Naive thymus-derived CD8-positive, alpha-beta T cell (primary cell): ENCODE measurements at places on chromosomes 12 and 14. TPM values are rescaled to one million over a fixed set of nuclear protein-coding genes. Genes with fewer than 3 reads are reported as not detected.

GRCh38 chr12:53869500-53869899, 69.1 kb upstream of the HOXC13 start:
- DNase-seq: no peak

DNA sequence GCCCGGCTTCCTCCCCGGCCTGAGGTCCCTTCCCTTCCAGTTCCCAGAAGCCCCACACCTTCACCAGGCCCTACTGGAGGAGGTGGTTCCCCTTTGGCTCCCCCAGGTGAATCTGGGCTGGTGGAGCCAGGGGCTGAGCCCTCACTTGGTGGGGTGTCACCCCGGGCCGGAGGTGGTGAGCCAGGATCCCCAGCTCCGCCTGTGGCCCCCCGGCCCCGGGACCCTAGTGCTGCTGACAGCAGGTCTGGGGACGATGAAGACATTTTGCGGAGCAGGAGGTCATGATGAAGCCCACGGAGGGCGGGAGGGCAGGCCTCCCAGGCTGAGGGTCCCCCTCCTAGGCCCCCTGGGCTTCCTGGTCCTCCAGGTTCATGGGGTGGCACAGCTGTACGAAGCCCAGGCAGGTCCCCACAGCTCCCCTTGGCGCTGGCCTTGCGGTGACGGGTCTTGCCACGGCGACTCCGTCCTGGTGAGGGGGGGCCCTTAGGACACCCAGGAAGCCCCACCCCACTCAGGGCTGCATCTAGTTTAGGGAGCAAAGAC, 16.6 kb downstream of the MAP3K12 start:
- DNase-seq: no peak

DNA sequence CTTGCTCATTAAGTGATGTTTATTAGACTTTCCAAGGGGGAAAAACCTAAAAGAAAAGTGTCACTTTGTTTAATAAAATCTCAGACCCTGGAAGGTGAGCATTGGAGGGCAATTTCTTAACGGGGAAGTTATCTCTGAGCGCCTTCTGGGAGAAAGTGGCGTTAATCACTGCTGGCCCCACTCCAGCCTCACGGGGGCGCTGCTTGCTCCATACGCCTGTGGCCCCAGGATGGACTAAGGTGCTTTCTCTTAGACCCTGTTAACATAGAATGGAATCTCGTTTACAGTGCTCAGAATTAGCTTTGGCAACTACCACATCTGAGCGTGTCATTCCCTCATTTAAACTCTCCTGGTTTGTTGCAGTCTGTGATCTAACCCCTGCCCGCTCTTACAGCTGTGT, 16.4 kb upstream of the PRIMA1 start:
- DNase-seq: no peak

DNA sequence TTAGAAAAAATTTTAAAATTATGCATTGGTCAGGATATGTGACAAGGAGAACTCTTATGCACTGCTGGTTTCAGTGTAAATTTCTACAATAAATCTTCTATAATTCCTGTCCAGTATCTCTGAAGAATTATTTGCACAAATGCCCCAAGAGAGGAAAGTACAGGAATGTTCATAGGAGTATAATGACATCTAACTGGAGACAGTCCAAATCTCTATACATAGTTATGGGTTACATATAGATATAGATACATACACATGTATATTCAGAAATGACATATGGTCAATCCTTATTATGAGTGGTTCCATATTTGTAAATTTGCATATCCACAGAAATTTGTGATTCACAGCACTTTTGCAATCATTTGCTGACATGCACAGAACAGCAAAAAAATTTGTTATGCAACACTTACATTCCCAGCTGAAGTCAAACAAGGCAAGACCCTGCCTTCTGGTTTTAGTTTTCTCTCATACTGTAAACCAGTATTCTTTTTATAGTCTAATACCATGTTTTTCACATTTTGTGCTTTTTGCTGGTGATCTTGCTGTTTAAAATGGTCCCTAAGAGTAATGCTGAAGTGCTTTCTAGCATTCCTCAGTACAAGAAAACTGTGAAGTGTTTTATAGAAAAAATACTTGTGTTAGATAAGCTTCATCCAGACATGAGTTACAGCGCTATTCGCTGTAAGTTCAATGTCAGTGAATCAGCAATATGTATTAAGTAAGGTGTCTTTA, 103.8 kb downstream of the SLC16A7 start:
- DNase-seq: no peak

GRCh38 chr12:5505116-5505515, 73.2 kb downstream of the NTF3 start:
- no peak for DNase-seq

DNA sequence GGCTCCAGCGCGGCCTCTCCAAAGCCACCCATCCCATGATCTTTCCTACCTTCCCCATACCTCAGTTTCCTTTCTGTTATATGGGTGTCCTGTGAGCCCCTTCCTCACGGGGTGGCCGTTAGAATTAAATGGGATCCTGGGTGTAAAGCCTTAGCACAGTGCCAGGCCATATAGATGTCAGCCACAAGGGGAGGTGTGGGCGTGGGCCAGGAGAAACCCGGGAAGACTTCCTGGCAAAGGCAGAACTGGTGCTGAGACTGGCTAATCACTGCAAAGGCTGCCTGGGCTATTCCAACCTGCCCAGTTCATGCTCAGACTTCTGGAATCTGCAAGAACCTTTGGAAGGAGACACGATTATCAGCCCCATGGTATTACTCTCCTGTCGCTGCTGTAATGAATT, 11.0 kb upstream of the NCOR2 start:
- no peak for DNase-seq

- no peak for DNase-seq
Measured at GRCh38 chr14:65033181-65033580, 46.5 kb downstream of the FNTB start.

- no peak for DNase-seq
Measured at GRCh38 chr14:44589180-44589579, 82.1 kb upstream of the FSCB start.

- no peak for DNase-seq
Measured at GRCh38 chr12:27965411-27965810, 7.1 kb downstream of the PTHLH start.

DNA sequence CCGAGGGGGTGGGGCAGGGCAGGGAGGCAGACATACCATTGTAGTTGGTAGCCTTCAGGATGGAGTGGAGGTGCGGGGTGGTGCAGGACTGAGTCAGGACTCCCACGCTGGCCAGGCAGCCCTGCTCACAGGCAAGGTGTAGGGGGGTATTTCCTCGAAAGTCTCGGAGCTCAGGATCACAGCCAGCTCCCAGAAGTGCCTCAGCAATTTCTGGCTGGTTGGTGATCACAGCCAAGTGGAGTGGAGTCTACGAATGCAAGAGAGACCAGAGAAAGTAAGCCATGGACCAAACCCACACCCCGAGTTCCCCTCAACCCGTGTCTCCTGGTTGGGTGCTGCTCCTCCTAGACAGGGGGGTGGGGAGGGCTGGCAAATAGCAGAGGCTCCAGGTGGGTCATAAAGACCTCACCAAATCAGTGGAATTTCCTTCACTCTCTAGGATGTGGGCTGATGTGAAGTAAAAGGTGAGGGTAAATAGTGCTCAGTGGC, 1.4 kb downstream of the NFKBIA start:
- DNase-seq: peak; percentile 45

DNA sequence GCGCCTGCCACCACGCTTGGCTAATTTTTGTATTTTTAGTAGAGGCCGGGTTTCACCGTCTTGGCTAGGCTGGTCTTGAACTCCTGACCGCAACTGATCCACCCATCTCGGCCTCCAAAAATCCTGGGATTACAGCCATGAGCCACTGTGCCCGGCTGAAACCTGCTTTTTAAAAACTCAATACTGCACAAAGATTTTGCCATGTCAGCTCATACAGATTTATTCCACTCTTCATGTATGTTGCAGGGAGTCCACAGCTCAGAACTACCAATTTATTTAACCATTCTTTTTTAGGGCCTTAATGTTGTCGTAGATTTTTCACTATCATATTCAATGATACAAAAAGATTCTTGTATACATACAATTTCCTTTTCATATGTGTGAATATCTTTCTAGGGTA, 20.0 kb downstream of the ZCCHC8 start:
- DNase-seq: no peak

DNA sequence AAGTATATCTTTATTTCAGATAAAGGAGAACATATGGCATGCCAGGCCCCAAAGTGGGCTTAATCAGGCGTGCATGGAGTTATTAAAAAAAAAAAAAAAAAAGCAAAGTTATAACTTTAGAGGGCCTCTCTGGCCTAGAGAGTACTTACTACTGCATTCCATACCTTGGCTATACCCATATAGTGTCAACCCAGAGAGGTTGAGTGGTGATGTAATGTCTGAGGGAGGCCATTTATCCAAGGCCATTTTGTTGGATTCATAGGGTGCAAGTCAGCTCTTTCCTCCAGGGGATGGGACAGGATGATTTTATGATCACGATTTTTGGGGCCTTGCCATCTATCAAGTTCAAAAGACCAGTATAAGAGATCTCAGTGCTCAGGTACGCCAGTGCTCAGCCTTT, 66.4 kb downstream of the DCAF5 start:
- no peak for DNase-seq

DNA sequence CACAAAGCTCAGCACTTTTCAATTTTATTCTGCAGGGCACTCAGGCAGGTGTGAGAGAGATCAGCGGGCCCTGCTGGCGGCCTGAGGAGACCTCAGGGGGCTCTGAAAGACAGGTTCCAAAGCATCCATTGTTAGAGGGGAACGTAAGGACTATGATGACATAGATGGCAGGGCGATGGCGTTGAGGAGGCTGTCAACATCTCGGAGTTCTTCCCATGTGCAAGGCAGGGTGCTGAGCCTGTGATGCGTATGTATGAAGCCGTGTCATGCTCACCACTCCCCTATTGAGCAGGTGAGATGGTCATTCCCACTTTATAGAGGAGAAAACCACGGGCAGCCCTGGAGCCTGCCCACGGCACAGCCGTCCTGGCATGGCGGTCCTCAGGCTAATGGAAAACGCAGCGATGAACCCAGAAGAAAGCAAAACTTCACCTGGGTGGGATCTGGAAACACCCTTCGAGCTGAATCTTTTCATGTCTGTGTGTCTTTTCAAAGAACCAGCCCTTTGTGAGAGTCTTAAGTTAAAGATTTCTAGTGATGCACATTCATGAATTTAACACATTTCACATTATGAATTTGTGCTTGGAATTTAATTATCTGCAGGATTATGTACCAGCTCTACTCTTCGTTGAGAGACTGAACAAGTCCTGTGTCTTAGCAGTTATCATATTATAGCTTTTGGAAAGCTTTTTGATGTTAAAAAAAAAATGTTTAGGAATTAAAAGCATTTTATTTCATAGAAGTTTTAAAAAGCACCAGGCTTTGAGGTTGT, 64.7 kb downstream of the RIMBP2 start:
- DNase-seq: no peak

- no peak for DNase-seq
Measured at GRCh38 chr12:56873382-56873781, 60.8 kb downstream of the SDR9C7 start.

- DNase-seq: no peak
Measured at GRCh38 chr14:45891417-45892080, 638.5 kb upstream of the MIS18BP1 start.

DNA sequence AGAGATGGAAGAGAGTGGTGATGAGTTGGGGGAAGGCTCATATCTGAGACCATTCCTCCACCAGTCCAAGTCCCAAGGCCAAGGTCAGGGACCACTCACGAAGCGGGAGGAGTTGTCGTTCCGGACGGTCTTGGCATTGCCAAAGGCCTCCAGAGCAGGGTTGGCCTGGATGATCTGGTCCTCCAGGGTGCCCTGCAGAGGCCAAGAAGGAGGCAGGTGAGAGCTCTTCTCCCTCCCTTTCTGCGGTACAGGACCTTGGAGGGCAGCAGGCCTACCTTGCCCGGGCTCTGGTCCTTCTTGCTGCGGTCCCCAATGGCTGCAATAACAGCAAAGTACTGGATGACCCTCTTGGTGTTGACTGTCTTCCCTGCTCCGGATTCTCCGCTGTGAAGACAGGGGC, 4.0 kb downstream of the MYH7 start:
- DNase-seq: no peak

- DNase-seq: no peak
Measured at GRCh38 chr12:122022393-122023338, 982 bp downstream of the BCL7A start.

DNA sequence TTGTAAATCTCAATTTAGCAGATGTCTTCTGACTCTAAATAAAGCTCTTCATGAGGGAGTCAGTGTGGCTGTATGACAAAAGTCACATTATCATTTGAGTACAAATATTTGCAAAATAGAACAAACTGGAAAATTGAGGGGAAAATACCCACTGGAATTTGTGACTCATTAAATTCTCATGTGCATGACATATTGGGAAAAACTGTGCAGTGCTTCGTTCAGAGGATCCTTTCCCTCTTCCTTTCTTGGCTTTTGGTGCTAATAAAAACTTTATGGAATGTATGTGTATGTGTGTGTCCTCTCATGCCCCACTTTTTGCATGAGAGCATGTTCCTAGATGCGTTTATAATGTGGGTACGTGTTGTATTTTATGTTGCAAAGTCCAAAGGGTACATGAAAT, 267.8 kb downstream of the KTN1 start:
- DNase-seq: no peak

DNA sequence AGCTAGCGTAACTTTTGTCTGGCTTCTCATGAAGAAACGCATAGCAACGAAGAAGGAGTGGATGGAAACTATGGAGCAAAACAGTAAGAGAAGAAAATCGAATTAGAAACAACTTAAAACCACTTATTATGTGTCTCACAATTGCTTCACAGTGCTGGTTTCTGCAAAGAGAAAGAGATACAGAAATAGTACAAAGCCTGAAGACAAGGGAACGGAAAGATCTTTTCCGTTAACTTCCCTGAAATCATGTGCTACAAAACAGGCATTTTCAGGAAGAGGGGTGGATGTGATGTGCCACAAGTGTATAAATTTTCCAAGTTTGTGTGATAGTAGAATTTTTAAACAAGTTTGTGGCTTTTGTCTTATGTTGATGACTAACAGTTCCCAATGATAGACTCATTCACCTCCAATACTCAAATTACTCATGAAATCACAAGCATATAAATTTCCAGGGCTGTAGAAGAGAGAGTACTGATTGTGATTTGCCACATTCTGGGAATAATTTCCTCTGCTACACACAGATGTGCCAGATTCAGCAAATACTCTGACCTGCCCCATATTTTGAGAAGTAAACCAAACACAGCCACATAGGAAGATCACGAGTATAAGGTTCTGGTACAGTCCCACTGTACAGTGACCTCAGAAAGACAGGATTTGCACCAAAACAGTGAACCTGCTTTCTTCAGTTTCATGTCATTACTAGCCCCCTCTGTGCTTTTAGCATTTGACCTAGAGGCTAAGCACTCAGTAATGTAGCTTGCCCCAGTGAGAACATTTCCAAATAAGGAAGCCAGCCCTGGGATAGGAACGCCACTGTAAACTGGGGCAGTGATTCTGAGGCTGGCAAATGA, 41.4 kb upstream of the PPFIA2 start:
- DNase-seq: no peak

Gene SCAF11
- 185 TPM for total RNA-seq

Gene AICDA
- not detected for total RNA-seq

Gene KRT2
- total RNA-seq: 0.77 TPM

Gene KRT6C
- not detected for total RNA-seq

Gene ACVRL1
- not detected for total RNA-seq
